Lower leg skin (tissue), 4 donors: ENCODE measurements at places on chromosomes 7 and 10. TPM values are rescaled to one million over a fixed set of nuclear protein-coding genes. Genes with fewer than 3 reads are reported as not detected.

PON1 gene
- 1.4 TPM for total RNA-seq

TMEM26 gene
- 0.07 TPM for total RNA-seq

ZNF735 gene
- total RNA-seq, result not detected

GPR15LG gene
- 19.1 TPM for total RNA-seq

ARPC1B gene
- total RNA-seq, result 51.4 TPM
